Naive thymus-derived CD8-positive, alpha-beta T cell (primary cell): ENCODE measurements at places on chromosomes 6 and 20.

DNA sequence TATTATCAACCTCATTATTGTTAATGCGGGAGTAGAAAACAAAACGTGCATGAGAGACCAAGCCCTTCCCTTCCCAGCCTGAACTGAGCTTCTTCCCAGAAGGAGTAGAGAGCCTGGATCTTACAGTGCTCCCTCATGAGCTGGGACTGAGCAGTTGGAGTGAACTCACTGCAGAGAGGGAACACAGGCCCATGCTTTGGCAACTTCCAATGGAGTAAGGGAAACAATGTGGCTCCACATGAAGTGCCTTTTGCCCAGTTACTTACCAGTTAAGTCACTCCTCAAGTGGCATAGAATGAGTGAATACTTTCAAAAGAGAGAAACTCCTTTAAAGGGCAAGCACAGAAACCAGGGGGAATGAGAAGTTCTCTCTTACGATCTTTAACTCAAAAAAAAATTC lies 12.4 kb downstream of the FHL5 start:
- no peak for DNase-seq
- no peak overlapping the region for H3K27ac ChIP-seq
- H3K4me3 ChIP-seq, result no peak overlapping the region
- H3K27me3 ChIP-seq, result peaks cover 24% of the 10 kb centered on the region

DNA sequence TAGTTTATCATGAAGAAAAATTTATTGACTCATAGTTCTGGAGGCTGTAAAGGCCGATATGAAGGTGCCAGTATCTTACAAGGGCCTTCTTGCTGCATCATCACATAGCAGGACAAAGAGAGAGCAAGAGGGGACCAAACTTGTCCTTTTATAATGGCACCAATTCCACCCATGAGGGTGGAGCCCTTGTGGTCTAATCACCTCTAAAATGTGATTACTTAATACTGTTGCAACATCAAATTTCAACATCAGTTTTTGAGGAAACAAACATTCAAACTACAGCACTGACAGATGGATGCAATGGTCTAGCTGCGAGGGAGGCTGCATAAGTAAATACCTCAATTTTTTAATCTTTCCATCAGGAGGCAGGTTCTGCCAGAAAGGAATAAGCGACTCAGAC lies 76.7 kb upstream of the LAMA2 start:
- H3K36me3 ChIP-seq, result no peaks in the 10 kb centered on the region
- no peak overlapping the region for H3K4me3 ChIP-seq
- no peaks in the 10 kb centered on the region for H3K4me1 ChIP-seq
- no peak overlapping the region for H3K27ac ChIP-seq

DNA sequence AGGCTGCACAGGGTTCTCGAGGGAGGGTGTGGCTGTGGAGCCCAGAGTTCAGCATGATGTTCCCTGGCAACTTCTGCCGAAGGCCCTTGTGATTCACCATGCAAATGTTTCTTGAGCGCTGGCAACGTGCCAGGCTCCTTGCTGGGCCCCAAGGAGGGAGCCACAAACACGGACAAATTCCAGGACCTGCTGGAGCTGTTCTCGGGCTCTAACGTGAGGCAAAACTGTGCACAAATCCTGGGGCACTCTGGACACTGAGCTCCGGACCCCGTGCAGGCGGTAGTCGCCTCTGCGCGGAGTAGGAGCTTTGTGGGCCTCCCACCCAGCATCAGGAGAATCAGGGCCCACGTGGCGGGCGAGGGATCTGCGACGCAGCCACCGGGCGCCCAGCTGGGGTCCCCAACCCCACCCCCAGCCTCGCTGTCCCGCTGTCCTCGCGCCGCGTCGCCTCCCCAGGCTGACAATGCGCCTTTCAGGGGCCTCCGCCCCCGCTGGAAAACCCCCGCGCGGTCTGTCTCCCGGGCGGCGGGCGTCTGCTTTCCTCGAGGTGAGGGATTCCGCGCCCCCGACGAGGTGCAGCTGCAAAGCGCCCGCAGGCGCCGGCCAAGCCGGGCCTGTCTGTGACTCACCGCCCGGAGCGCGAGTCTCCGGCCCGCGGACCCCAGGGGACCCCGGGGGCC lies 31.7 kb upstream of the SCUBE3 start:
- H3K27ac ChIP-seq, result no peak overlapping the region
- no peak overlapping the region for H3K4me3 ChIP-seq
- H3K36me3 ChIP-seq, result no peaks in the 10 kb centered on the region
- H3K27me3 ChIP-seq, result peaks cover 28% of the 10 kb centered on the region
- DNase-seq, result no peak

GRCh38 chr20:10642856-10643559 lies 30.8 kb downstream of the JAG1 start:
- H3K27ac ChIP-seq, result no peak overlapping the region
- H3K36me3 ChIP-seq, result no peaks in the 10 kb centered on the region
- peaks cover 2% of the 10 kb centered on the region for H3K4me1 ChIP-seq

DNA sequence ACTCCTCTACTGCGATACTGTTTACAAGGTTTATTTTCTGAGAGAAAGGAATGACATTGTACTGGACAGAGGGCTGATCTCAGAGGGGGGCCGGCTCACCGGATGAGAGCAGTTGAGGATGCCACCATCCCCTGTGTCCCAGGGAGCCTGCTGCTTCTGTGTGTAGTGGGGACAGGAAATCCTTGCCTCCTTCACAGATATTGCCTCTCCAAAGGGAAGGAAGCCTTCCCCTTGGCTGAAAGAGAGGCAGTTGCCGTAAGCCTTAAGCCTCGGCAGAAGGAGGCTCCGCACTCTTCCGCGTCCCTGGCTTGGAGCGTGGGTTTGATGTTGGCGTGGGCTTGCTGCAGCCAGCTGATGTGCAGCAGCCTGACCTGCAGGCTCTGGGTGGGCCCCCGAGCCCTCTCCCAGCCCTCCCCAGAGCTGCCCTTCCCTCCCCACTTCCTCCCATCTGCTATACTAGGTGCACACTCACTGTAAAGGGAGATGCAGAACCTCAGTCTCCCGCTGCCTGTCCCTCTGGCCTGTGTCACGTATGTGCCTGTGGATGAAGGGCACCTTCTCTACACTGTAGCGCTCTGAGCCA lies 45.7 kb upstream of the RPS6KA2 start:
- DNase-seq, result no peak
- H3K4me1 ChIP-seq, result peaks cover 6% of the 10 kb centered on the region
- H3K27ac ChIP-seq, result no peak overlapping the region
- H3K36me3 ChIP-seq, result no peaks in the 10 kb centered on the region
- no peak overlapping the region for H3K4me3 ChIP-seq
- H3K27me3 ChIP-seq, result peaks cover 50% of the 10 kb centered on the region

- H3K36me3 ChIP-seq, result no peaks in the 10 kb centered on the region
- DNase-seq, result no peak
- H3K27ac ChIP-seq, result no peak overlapping the region
- no peaks in the 10 kb centered on the region for H3K27me3 ChIP-seq
Measured at GRCh38 chr20:9215539-9215938, 146.7 kb downstream of the PLCB4 start.

- no peak for DNase-seq
- no peak overlapping the region for H3K27ac ChIP-seq
- H3K36me3 ChIP-seq, result no peaks in the 10 kb centered on the region
- H3K4me3 ChIP-seq, result no peak overlapping the region
- no peaks in the 10 kb centered on the region for H3K4me1 ChIP-seq
Measured at GRCh38 chr20:58722877-58723627, 30.5 kb downstream of the NPEPL1 start.

- H3K4me3 ChIP-seq, result no peak overlapping the region
- no peaks in the 10 kb centered on the region for H3K36me3 ChIP-seq
- H3K27ac ChIP-seq, result no peak overlapping the region
- H3K27me3 ChIP-seq, result no peaks in the 10 kb centered on the region
- no peaks in the 10 kb centered on the region for H3K4me1 ChIP-seq
Measured at GRCh38 chr6:63245909-63246308, 34.6 kb downstream of the FKBP1C start.

DNA sequence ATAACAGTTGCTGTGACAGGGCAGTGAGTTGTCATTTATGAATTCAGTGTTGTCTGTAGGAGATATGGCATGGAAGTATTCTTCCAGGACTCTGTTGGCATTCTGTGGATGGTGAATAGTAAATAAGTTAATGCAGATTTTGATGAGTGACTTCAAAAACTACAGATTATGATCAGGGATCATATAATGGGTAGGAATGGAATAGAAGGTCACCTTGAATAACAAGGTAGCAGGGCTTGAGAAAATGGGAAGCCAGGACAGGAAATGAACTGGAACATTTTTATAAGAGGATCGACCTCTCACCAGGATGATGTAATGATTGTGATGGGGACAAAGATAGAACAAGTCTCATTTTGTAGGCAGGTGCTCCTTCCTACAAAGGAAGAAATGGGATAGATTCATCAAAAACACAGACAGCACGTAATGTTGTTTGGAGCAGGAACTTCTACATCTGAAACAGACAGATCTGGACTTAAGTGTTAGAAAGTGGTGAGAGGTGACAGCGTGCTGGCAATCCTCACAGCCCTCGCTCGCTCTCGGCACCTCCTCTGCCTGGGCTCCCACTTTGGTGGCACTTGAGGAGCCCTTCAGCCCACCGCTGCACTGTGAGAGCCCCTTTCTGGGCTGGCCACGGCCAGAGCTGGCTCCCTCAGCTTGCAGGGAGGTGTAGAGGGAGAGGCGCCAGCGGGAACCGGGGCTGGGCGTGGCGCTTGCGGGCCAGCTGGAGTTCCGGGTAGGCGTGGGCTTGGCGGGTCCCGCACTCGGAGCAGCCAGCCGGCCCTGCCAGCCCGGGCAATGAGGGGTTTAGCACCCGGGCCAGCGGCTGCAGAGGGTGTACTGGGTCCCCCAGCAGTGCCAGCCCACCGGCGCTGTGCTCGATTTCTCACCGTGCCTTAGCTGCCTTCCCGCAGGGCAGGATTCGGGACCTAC lies 30.8 kb upstream of the SSR1 start:
- no peak for DNase-seq
- no peaks in the 10 kb centered on the region for H3K36me3 ChIP-seq
- H3K4me1 ChIP-seq, result no peaks in the 10 kb centered on the region
- H3K4me3 ChIP-seq, result no peak overlapping the region

- no peaks in the 10 kb centered on the region for H3K36me3 ChIP-seq
- no peak for DNase-seq
- H3K4me3 ChIP-seq, result no peak overlapping the region
- H3K27ac ChIP-seq, result no peak overlapping the region
- H3K27me3 ChIP-seq, result peaks cover 8% of the 10 kb centered on the region
- no peaks in the 10 kb centered on the region for H3K4me1 ChIP-seq
Measured at GRCh38 chr6:56387621-56388414, 140.4 kb upstream of the COL21A1 start.

DNA sequence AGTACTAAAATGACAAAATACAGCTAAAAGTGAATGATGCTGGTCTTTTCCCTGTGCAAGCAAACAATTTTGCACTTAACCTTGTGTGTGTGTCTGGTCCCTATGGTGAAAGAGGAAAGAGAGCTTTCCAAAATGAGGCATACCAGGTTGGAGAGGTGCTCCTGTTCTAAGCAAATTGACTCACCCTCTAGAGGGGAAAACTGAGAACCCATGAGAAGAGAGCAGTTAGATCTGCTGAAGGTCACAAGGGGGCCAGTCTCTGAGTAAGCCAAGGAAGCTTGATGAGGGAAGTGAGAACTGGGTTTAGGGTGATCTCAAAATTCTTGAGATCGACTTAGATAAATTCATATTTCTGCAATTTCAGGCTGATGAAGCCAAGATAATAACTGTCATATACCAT lies 157.5 kb upstream of the TBX18 start:
- H3K4me1 ChIP-seq, result no peaks in the 10 kb centered on the region
- no peak overlapping the region for H3K4me3 ChIP-seq
- no peak overlapping the region for H3K27ac ChIP-seq
- no peak for DNase-seq

DNA sequence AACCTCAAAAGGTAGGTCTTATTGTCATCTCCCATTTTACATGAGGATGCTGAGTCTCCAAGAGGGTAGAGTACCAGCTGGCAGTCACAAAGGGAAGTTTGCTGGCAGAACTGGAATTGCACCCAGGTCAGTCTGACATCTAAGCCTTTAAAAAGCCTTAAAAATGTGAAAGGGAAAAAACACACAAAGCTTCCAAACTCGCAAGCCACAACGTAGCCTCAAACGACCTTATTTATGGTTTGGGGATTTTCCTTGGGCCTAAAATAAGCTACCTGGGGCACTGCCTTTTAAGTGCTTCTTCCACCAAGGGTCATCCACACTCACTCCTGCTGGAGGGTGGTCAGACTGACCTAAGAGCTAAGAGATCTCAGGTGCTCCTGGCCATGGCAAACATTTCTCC lies 2.1 kb downstream of the MBOAT1 start:
- no peak for DNase-seq
- no peaks in the 10 kb centered on the region for H3K27me3 ChIP-seq
- no peaks in the 10 kb centered on the region for H3K36me3 ChIP-seq
- H3K4me1 ChIP-seq, result peaks cover 16% of the 10 kb centered on the region
- H3K4me3 ChIP-seq, result no peak overlapping the region

DNA sequence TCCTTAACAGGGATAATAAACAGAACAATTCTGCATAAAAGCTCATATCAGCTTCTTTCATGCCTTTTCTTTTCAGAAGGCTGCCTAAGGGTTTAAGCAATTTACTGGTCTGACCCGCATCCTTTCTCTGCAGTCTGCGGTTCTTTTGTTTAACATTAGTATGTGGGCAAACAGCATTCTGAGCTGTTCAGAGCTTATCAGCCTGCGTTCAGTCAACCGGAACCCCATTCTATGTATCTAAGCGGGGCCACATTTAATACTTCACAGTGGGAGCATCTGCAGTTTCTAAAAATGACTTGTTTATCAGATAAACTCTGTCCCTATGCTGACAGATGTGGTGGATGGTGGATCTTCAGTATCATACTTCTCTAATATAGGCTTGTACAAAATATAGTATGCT lies 758.9 kb upstream of the MMS22L start:
- no peak for DNase-seq
- no peaks in the 10 kb centered on the region for H3K4me1 ChIP-seq
- H3K36me3 ChIP-seq, result no peaks in the 10 kb centered on the region
- no peaks in the 10 kb centered on the region for H3K27me3 ChIP-seq
- no peak overlapping the region for H3K4me3 ChIP-seq

GRCh38 chr6:4851035-4851434 lies 74.8 kb downstream of the CDYL start:
- H3K27me3 ChIP-seq, result no peaks in the 10 kb centered on the region
- no peak overlapping the region for H3K27ac ChIP-seq
- no peak for DNase-seq
- no peak overlapping the region for H3K4me3 ChIP-seq

DNA sequence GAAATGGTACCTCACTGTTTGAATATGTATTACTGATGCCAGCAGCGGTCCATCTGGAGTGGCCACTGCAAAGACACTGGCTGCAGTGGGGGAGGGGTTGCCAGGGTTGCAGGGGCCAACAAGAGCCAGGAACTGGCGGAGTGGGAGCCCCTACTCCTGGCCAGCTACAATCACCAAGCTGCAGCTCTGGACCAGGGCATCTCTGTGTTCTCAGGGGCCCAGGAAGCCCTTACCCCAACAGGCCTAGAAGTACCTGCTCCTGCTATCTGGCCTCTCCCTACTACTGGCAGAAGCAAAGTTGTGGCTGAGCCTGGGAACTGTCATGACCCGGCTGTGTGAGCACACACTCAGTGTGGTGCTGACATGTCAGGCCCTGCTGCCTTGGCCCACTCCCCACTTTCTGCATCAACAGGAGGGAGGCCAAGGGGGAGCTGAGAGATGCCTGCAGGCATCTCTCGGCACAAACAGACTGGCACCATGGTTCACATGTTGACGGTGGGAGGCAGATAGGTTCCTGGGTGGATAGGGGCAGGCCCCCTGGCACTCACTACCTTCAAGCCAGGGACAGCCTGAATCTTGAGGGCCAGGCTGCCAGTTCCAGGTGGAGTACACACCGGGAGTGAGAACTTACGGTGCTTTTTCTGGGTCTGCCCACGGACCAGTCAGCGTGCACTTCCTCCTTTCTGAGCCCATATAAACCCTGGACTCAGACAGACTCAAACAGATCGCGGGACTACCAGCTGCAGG lies 1188.0 kb downstream of the GRIK2 start:
- no peak overlapping the region for H3K27ac ChIP-seq
- no peaks in the 10 kb centered on the region for H3K27me3 ChIP-seq
- H3K4me3 ChIP-seq, result no peak overlapping the region
- H3K4me1 ChIP-seq, result no peaks in the 10 kb centered on the region
